Osteoblast (primary cell): ENCODE measurements at places on chromosomes 12 and 14.

DNA sequence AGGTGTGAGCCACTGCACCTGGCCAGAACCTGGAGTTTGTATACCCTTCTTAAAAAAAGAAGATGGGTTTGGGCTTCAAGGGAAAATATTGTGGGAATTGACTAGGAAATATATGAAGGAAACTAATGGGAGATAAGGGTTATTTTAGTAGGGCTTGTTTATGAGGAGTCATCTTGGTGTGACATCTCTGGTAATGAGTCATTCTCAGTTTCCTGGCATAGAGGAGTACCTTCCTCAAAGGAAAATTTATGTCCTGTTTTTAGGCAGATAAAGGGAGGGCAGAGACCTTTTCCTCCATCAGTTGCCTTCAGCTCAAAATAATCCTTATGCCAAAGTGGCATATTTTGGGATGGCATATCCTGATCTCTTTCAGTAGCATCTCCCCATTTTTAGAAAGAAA is 30.6 kb upstream of the NFKBIA start:
- DNase-seq, result no peak

GRCh38 chr14:88075269-88075981 is 70.5 kb downstream of the GPR65 start:
- no peak for DNase-seq

DNA sequence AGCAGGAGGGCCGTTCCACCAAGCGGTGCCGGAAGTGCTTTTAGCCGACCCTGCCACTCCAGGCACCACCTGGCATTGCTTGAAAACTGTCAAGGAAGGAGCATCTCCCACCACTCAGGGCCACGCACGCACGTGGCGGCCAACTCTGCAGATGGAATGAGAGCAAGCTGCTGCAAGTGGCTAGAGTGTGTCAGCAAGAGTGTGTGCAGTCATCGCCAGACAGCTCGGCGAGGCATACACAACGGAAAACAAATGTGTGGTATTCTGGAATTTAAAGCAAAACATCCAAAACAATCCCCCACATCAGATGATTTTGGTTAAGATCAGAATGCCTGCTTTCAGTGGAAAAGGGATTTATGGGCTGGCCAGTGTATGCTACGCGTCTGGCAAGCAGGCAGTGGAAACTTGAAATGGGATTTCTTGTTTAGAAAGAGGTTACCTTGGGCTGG is 11.2 kb downstream of the CD9 start:
- DNase-seq, result no peak

DNA sequence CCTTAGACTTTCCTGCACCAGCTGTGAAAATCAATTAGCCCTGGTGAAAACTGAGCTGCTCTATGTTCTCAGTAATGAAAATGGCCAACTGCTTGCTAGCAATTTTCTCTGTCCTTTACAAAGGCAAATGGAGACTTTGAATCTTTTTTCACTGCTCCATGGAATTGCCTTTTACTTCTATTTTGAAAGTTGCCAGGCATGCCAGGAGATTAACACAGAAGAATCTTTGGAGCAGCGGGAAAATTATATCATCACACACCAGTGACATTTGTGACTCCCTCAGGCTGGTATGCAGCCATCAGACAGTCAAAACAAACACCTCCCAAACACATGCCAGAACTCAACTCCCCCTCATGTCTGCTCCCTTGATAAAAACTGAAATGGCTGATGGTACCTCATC is 872.0 kb upstream of the FLRT2 start:
- no peak for DNase-seq

- DNase-seq, result no peak
Measured at GRCh38 chr14:97916100-97916499, 1118.9 kb downstream of the VRK1 start.

GRCh38 chr14:105881021-105881930 is 354.9 kb downstream of the TMEM121 start:
- DNase-seq, result peak; percentile 46

- no peak for DNase-seq
Measured at GRCh38 chr12:90628213-90628612, 326.8 kb downstream of the CCER1 start.

GRCh38 chr14:30015489-30015888 is 87.8 kb upstream of the PRKD1 start:
- no peak for DNase-seq

DNA sequence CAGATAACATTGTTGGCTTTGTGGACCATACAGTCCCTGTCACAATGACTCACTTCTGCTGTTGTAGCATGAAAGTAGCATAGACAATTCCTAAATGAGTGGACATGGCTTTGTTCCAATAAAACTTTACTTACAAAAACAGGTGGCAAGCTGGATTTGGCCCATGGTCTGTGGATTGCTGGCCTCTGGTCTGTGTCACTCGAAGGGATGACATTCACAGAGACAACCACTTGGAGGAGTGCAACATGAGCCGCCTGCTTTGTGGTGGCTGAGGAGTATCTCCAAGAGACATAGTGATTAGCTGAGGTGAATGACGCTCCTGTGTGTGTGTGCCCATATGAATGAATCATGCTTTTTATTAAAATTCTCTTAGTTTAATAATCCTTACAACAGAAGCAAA is 81.3 kb upstream of the NRXN3 start:
- DNase-seq, result no peak

- no peak for DNase-seq
Measured at GRCh38 chr12:29673346-29673745, 110.4 kb downstream of the TMTC1 start.

- DNase-seq, result no peak
Measured at GRCh38 chr14:65392296-65392695, 20.2 kb upstream of the FUT8 start.

GRCh38 chr12:100796621-100797020 is 2.0 kb downstream of the ANO4 start:
- no peak for DNase-seq

DNA sequence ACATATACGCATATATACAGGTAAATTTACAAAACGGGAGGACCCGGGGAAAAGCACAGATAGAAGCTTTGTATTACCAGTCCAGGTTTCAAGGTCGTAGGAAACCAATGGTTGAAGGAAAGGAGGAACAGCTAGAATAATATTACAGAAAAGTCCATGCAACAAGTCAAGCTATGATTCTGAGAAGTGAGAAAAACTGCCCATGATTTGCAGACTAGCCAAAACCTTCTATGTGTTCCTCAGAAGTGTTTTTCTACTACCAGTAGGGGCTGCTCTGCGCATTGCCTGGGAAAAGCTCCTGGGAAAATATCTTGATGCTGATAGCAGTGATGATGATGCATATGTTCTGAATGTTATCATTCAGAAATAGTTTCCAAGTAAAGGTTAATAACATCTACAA is 2.2 kb downstream of the PDZRN4 start:
- peak; percentile 47 for DNase-seq

DNA sequence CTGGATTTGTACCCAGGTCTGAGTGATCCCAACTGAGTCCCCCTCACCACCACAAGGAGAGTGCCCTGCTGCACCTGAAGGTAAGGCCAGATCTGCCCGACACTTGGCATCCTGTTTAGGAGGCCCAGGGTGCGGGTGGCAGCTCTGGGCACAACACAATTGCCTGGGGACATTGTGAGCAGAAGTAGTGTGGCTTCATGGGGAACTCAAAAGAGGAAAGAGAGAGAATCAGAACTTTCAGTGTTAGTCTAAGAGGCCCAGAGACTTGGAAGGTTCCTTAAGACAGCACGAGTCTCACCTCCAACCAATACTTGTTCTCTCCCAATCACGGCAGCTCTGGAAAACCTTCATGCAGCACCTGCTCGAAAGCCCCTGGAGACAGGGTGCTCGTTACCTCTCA is 6.6 kb upstream of the SLC8B1 start:
- DNase-seq, result no peak

GRCh38 chr12:590206-590750 is 73.0 kb downstream of the NINJ2 start:
- DNase-seq, result no peak

DNA sequence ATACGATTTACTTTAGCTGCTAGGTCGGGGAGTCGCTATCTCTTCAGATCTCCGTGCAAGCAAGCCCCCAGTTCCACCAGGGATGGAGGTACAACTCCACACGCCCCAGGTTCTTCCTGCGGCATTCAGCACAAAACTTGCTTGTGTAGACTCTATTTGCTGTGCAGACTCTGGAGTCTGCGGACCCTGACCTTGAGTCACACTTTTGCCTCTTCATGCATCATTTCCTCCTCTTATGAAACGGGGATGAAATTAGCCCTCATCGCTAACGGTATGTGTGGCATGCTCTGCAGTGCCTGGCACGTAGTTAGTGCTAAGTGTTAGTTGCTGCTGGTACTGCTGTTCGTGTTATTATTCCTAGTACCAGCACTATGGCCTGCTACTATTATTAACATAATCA is 84.4 kb downstream of the TMEM132D start:
- DNase-seq, result no peak

- DNase-seq, result no peak
Measured at GRCh38 chr14:90720336-90720735, 95.9 kb downstream of the TTC7B start.

DNA sequence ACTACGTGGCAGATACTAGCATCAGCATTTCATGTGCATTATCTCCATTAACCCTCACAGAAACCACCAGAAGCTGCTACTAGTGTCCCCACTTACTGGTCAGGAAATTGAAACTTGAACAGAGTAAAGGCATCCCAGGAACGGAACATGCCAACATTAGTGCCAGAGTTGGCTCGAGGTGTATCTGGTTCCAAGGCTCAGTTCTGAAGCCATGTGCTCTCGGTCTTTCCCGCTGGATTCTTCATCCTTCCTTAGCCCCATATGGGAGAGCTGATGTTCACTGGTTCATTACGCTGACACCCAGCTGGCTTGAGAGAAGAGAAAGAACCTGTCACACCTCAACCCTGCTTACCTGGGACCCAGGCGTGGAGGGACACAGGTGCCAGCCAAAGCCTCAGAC is 91.5 kb downstream of the TBX5 start:
- no peak for DNase-seq

DNA sequence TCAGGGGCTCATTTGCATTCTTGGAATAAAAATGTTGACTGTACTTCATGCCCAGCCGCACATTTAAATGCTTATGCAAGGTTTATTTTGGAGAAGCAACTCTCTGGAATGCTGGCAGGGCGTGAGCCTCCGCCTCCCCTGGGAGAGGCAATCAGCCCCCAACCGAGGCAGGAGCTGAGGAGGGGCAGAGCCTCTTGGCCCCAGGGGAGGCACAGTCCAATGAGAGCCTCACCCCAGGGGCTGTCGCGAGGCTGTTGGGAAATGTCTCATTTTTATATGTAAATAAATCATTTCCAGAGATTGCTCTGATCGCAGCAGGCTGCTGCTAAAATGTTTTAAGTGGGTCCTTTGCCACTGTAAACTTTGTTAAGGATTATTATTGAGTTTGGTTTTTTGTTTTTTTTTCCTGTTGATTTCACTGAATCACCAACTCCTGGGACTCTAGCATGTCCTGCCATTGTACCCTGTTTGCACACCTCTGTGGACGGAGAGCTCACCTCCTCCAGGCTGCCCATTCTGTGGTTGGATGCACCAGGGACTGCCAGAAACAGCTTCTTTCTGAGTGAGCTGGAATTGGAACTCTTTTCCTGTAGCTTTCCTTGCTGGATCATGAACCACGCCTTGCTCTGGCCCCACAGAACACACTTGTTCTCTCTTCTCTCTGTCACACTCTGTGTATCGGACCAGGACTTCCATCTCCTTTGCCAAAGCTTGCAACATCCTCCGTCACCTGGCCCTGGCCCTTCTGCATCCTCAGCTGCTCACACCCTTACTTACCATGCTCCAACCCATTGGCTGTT is 46.9 kb upstream of the FAM181A start:
- DNase-seq, result no peak

- no peak for DNase-seq
Measured at GRCh38 chr12:111185206-111185888, 183.5 kb downstream of the PHETA1 start.

- no peak for DNase-seq
Measured at GRCh38 chr12:104291867-104292524, 11.5 kb upstream of the EID3 start.

DNA sequence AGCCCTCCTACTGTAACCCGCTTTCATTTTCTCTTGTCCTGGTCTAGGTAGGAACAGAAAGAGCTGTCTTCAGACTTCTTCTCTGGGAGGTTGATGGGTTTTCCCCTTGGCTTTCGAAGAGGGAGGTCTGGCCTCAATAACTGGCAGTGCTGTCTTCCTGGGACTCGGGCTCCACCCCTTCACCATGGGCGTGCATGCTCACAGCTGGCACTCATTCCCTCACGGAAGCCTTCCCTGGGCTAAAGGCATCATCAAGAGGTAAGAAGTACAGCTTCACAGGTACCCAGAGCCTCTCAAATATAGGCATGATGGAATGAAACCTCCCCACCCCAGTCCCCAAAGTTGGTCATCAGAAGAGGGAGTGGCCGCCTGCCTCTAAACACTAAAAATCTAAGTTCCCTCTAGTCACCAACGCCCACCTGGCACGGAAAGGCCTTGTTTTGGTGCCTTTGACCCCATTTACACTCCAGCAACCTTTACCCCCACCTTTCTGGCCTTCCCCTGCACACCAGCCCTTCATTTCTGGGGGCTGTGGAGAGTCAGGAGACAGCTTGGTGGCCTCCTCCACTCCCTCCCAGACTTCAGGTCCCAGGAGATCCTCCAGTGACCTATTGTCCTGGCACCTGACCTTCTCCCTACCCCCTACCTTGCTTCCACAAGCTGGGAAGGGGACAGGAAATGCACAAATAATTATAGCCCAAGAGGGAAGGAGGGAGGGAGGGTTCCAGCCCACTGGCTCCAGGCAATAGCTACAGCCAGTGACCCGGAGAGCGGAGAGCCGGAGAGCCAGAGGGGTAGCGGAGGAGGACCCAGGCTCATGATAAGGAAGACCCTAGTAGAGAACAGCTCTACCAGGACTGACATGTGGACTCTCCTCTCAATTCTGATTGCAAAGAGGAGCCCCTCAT is 2.8 kb downstream of the RAPGEF3 start:
- DNase-seq, result peak; percentile 17

DNA sequence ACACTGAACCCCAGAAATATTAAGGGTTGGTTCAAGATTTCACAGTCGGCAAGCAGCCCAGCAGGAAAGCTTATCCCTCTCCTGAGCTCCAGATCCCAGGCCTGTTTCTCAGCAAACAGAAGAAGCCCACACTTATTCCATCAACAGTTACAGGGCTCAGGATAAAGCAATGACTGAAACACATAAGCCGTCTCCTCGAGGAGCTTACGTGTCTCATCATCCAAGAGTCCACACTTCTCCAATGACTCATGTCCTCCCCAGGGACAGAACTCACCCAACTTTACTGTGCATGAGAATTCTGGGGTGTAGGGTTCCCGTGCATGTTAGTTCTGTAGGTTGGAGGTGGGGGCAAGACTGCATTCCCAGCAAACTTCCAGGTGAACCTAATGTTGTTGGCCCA is 31.2 kb downstream of the GSC start:
- peak; percentile 83 for DNase-seq
